Activated effector memory CD4-positive, alpha-beta T cell treated with Interleukin-2 at 50 U/mL for 16 hours (primary cell): ENCODE measurements at places on chromosomes 5 and 9.

- DNase-seq = no peak
Measured at GRCh38 chr5:31937703-31938102, 236.4 kb downstream of the GOLPH3 start.

DNA sequence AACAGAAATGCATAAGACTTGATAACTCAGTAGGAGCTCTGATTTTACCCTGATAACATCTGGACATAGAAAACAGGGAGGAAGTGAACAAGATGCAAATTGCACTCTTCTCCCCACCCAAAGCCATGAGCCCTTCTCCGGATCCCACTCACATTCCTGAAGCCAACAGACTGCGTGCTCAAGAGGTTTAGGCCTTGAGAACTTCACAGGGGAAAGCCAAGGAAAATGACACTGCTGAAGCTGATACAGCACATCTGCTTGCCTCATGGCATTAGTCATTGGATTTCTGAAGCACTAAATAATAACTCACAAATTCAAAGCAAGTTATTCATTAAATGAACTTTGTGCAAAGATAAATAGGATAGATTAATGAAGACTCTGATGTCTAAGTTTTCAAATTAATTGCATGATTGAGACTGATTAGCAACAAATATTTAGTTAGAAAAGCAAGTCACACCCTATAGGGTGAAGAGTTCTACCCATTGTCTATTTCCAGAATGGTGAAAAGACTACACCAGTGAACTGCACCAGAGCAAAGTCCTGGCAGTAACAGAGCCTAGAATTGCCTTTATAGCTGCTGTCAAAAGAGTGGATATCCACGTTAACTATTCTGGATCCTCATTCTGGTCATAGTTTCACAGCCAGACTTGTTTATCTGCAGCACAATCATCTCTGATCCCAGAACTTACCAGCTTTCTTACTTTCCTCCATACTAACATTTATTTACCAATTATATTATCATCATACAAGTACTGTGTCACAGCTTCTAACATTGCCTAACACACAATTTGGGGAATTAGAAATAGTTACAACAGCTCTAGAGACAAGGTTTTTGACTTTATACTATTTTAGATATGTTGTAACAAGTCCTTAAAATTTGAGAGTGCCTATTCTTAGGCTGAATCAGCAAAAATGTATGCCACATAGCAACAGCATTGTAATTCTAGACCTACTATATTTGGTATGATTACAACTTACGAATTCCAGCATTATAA, 432.1 kb upstream of the RGMB start:
- no peak for DNase-seq

DNA sequence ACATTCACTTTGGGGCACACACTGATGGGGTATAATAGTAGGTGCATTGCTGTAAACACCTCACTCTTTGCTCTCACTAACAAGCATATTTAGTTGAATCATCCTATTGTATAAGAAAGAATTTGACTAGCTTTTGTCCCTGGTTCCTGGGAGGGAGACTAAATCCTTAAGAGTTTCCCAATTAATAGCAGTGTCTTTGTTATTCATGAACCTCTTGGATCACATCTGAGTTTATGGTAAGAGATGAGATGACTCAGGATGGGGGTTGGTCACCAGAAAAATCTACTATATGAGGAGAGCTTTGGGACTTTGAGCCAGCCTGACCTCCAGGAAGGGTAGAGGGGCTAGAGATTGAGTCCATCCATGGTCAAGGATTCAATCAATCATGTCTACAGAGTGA, 56.8 kb downstream of the PUM3 start:
- no peak for DNase-seq

- DNase-seq = no peak
Measured at GRCh38 chr5:113742639-113743038, 229.1 kb downstream of the YTHDC2 start.
